GM10248 (cell line): ENCODE measurements at places on chromosomes 16 and 17.

- DNase-seq: no peak
Measured at GRCh38 chr16:86736502-86736901, 158.2 kb downstream of the FOXL1 start.

- no peak for DNase-seq
Measured at GRCh38 chr17:45277992-45278391, 16.1 kb upstream of the SPATA32 start.

DNA sequence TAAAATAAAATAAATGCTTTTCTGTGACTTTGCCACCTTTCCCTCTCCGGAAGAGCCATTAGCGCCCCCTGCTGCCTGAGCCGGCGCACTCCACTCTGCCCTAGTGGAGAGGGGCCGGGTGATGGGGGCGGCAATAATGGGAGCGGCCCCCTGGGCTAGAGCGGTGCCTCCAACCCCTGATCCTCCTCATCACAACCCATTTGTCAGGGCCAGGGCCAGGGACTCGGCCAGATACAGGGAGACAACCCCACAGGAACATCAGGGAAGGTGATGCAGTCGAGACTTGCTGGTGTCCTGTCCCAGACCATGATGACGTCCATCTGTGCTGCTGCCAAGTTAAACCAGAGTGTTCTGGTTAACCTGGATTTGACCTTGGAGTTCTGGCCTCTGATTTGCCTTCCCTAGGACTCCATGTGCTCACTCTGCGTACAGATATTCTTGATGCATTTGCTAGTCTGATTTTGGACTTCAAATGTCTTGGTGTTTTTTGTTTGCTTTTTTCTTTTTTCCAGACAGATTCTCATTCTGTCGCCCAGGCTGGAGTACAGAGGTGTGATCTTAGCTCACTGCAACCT lies 46.1 kb upstream of the BPTF start:
- DNase-seq: peak; percentile 51

DNA sequence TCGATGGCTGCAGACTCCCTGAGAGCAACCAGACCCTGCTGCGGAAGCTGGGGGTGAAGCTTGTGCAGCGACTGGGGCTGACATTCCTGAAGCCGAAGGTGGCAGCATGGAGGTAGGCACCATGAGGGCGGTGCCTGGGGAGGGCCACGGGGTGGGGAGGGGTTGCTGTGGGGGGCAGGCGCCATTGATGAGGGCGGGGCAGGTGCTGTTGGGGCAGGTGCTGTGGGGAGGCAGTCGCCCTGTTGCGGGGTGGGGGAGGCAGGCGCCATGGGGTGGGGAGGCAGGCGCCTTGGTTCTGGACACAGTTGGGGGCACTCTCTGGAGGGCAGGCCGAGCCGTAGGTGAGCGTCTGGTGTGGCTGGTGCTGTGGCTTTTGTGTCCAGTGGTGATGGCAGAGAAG lies 38.9 kb downstream of the ZNF750 start:
- no peak for DNase-seq

DNA sequence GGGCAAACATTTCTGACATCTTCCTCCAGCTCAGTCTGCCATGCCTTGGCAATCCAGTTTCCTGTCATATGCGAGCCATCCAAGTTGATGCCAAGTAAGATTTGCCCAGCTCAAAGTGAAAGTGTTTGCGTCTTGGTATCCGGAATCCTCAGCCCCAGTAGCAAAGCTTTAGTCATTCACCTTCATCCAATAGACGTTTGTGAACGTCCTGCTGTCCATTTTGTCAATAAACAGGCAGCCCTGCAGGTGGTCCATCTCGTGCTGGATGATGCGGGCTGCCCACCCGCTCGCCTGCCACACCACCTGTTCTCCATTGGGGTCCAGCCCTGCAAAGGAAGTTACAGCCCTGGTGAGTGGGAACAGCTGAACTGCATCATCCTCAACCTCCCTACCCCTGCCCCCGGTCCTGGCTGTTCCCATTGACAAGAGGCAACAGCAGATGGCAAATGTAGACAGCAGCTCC lies 1.5 kb downstream of the PDF start:
- no peak for DNase-seq

- peak; percentile 70 for DNase-seq
Measured at GRCh38 chr17:35312790-35313711, 60.4 kb downstream of the SLFN11 start.

DNA sequence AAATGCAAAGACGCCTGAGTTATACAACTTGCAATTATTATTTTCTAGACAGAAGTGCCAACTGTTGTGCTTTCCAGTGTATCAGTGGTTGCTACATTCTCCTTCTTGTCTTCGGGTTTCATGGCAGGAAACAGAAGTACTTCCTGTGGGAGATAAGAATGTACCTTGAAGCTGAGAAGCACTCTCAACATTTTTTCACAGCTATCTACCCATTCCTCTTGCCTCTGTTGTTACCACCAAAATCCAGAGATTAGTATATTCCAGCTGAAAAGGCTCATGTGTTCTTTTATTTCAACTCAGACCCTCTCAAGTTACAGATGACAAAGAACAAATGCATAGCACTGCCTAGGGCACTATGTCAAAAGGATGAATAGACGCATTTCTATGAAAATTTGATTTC lies 4.8 kb upstream of the ADAT1 start:
- DNase-seq: no peak

GRCh38 chr16:14372471-14372870 lies 257.6 kb downstream of the PARN start:
- DNase-seq: no peak

- no peak for DNase-seq
Measured at GRCh38 chr17:39081851-39082250, 69.6 kb downstream of the PLXDC1 start.

- DNase-seq: peak; percentile 15
Measured at GRCh38 chr17:68909066-68909465, 46.1 kb downstream of the ABCA8 start.

- DNase-seq: no peak
Measured at GRCh38 chr17:12745486-12745885, 43.8 kb upstream of the ARHGAP44 start.

GRCh38 chr16:13441675-13442074 lies 478.3 kb upstream of the ERCC4 start:
- peak; percentile 31 for DNase-seq

DNA sequence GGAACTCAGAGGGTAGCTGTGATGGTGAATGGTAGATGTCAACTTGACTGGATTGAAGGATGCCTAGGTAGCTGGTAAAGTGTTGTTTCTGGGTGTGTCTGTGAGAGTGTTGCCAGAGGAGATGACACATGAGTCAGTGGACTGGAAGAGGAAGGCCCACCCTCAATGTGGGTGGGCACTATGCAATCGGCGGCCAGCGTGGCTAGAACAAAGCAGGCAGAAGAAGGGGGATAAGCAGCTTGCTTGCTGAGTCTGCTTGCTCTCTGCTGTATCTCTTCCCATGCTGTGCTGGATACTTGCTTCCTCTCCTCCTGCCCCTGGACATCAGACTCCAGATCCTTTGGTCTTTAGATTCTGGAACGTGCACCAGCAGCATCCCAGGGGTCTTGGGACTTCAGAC lies 128.1 kb downstream of the AIPL1 start:
- no peak for DNase-seq

GRCh38 chr16:83792391-83792790 lies 15.4 kb upstream of the HSBP1 start:
- DNase-seq: no peak

GRCh38 chr17:21129023-21129681 lies 2.4 kb downstream of the DHRS7B start:
- DNase-seq: no peak

DNA sequence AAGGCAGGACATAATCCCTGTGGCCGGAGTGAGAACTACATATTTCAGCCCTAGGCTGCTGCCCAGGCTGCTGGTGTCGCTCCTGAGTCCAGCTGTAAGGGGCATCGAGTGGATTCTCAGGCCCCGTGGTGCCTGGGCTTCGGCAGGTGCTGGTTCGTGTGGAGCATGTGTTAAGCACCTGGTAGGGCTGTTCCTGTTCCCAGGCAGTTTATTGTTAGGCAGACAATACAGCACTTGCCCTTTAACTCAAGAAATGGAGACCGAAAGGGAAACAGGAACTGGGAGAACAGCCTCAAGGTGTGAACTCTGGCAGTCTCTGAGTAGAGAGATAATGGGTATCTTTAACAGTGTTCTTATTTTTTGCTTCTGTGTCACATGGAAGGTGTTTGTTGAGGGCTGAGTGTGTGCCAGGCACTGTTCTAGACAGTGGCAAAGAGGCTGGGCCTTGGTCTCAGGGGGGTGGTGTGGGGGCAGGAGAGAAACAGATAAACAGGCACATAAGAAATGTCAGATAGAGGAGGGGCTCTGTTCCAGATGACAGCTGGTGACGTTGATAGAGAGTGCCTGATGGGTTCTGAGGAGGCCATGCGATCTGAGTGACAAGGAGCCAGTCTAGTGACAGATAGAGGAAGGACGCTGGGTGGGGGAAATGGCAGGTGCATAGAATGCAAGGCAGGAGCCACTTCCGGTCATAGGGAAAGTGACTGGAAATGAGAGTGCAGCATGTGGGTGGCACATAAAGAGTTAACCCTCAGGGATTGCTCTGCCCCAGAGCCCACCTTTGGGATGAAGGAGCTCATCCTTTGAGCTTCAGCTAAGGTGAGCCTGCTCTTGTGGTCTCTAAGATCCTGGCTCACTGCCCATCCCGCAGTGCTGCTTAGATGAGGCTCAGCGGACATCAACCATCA lies 33.8 kb downstream of the EPN2 start:
- DNase-seq: peak; percentile 68

DNA sequence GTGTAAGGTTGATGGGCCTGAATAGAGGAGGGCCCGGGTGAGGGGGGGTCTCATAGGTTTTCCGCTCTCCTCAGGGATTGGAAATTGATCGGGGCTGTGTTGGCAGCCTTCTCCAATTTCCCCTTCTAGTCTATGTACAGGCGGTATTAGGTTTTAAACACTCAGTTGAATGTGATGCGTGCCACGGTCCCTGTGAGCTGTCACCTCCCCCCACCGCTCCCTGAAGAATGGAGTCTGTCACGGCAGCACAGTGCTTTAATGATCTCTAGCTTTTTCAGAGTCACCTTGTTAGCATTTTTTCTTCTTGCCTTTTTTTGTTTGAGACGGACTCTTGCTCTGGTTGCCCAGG lies 800 bp downstream of the COX4I1 start:
- no peak for DNase-seq

- no peak for DNase-seq
Measured at GRCh38 chr16:85326794-85327181, 214.5 kb upstream of the CIBAR2 start.

DNA sequence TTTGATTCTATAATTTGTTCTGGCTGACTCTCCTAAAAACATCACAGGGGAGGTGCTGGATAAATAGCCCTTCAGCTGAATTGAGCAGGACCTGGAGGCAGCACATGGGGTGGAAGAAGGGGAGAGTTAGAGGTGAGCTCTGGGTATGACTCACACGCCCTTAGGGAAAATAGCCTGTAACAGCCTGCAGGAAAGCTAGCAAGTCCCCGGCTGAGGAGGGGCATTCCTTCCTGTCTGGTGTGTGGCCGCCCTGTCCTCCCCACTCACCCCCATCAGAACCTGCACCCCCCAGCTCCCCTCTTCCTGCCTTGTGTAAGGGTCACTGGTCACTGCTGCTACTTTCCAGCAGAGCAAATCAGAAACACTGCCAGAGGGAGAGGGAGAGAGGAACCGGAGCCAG lies 187.4 kb downstream of the C16orf95 start:
- no peak for DNase-seq

- no peak for DNase-seq
Measured at GRCh38 chr16:278863-279366, 1.5 kb upstream of the ARHGDIG start.

DNA sequence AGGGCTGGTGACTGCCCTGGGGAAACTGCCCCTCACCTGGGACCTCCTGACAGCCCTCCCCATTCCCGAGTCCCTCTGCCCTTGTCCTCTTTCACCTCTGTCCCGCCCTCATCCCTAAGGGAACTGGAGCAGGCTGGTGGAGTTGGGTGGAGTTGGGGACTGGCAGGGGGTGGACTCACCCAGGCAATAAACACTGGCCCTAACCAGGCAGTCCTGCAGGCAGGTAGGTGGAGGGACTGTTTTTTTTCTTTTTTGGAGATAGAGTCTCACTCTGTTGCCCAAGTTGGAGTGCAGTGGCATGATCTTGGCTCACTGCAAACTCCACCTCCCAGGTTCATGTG lies 11.7 kb downstream of the GCGR start:
- DNase-seq: no peak

DNA sequence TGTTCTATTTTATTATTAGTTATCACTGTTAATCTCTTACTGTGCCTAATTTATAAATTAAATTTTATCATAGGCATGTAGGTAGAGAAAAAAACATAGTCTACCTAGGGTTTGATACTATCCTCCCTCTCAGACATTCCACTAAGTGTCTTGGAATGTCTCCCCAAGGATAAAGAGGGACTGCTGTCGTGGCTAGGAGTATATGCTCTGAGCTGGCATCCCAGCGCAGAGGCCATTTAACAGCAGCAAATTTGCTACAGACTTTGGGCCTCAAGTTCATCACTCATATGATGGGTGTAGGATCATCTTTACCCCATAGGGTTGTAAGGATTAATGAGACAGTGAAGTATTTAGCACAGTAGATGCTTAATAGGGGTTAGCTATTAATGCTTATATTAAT lies 56.7 kb downstream of the ZFHX3 start:
- no peak for DNase-seq

- no peak for DNase-seq
Measured at GRCh38 chr16:73022534-73022933, 25.4 kb downstream of the ZFHX3 start.

- DNase-seq: no peak
Measured at GRCh38 chr16:56734429-56734828, 4.5 kb downstream of the NUP93 start.

- no peak for DNase-seq
Measured at GRCh38 chr17:9367156-9367555, 208.5 kb downstream of the STX8 start.

- no peak for DNase-seq
Measured at GRCh38 chr16:23859713-23860269, 24.0 kb downstream of the PRKCB start.

DNA sequence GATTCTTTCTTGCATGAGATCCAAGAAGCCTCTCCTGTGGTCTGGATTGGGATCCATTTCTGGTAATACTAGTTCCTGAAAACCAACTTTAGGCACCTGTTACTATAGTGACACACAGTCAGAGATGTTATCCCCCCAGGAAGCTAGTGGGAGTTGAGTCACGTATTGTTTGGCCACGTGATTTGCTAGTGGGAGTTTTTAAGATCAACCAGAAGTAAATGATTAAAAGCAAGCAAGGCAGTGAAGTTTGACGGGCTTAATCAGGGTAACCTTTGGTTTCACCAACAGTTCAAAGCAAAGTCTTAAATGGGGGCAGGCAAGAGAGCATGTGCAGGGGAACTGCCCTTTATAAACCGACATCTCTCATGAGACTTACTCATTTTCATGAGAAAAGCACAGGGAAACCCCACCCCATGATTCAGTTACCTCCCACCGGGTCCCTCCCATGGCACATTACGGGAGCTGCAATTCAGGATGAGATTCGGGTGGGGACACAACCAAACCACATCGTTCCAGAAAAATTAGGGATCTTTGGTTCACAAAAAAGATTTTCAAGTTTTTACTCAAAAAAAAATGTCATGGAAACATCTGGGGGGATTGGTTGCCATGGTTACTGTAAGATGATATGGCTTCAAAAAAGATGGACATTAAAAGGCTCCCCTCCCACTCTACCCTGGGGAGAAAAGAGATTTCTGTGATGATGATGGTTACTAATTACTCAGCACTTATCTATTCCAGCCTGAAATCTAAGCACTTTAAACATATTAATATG lies 483.1 kb upstream of the ERCC4 start:
- peak; percentile 42 for DNase-seq
